Breast epithelium (tissue), 4 donors: ENCODE measurements at places on chromosomes 2 and 18. TPM values are rescaled to one million over a fixed set of nuclear protein-coding genes. Genes with fewer than 3 reads are reported as not detected.

LYPD6B gene
- 41.4 TPM for total RNA-seq

ZAP70 gene
- 4.9 TPM for total RNA-seq

CIB4 gene
- total RNA-seq = not detected

DNA sequence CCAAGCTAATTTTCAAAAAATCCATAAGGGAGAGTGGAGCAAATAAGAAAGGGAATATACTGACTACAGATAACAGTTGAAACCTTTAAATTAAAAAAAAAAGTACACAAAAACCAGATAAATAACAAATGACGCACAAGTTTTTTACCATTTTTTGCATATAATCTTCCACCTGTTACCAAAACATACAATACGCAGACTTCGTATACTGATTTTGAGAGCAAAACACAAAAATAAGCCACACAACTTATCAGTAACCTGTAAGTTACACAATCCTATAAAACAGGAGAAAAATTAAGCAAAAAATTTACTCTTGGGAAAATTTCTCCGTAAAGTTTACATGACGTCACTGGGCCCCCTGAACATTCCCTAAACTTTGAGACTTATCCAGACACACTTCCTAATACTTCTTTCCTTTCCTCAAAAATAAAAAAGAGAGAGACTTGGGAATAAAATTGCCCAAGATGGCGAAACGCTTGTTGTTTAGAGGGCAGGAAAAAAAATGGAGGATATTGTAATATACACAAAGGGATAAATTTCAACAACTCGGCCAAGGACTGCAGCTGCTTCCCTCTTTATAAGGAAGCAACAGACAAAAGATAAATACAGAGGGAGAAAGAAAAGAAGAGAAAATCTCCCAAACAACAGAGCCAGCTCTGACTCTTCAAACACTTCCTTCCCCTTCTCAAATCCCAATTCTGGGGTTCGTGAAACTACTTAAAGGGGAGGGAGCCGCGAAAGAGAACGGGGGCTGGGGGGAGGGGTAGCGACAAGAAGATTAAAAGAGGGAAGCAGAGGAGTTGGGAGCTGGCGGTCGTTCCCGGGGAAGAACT, 1.6 kb downstream of the BAZ2B start:
- DNase-seq = no peak

DNA sequence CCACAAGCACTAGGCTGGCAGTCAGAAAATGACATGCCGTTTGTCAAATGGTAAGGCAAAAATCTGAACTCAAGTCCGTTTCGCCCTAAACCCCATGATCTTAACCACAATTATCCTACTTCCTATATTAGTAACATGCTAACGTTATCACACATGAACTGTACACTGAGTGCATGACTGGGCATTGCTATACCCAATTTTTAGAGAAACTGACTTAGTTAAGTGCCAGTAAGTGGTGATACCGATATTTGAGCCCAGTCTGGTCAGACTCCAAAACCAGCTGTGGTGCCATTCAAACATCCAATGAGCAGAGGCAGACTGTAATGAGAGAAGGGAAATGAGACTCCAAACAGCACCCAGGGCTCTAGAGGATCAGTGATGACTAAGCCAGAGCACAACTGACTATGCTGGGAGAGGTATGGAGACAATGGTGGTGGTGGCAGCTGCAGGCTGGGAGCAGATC, 311.7 kb upstream of the PKDCC start:
- DNase-seq = no peak

- DNase-seq = no peak
These were observed 697.0 kb upstream of the ID2 start for GRCh38 chr2:7984693-7985353.

- no peak for DNase-seq
These were observed 316.7 kb upstream of the SALL3 start for GRCh38 chr18:78662879-78663278.
